ENCODE measurements at places on chromosomes 12 and 14.

DNA sequence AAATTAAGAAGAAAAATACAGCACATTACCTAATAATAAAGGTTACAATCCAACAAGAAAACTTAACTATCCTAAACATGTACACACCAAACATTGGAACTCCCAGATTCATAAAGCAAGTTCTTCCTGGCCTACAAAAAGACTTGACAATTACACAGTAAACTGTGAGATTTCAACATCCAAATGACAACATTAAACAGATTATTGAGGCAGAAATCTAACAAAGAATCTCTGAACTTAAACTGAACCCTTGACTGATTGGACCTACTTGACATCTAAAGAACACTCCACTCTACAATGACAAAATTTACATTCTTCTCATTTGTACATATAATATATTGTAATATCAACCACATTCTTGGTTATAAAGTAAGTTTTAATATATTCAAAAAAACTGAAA, 1341.3 kb downstream of the LRFN5 start:
- DNase-seq = no peak

DNA sequence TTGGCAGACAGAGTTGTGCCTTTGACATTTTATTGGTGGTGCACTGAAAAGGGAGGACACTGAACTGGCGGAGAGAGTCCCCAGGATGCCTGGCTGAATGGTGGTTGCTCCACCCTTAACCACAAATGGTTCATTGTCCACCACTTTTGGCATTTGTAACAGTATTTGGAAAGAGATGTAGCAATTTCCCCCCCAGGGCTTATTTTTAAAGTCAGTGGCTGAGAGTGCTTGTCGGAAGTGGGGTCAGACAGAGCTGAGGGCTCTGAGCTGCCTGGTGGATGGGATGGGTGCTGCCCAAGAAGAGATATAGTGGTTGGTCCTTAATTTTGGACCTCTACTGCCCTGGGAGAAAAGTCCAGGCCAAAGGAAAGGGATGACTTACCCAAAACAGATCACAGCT, 31.5 kb upstream of the FGF6 start:
- no peak for DNase-seq

- no peak for DNase-seq
Observed at GRCh38 chr14:36130186-36130585, 46.3 kb downstream of the PTCSC3 start.

DNA sequence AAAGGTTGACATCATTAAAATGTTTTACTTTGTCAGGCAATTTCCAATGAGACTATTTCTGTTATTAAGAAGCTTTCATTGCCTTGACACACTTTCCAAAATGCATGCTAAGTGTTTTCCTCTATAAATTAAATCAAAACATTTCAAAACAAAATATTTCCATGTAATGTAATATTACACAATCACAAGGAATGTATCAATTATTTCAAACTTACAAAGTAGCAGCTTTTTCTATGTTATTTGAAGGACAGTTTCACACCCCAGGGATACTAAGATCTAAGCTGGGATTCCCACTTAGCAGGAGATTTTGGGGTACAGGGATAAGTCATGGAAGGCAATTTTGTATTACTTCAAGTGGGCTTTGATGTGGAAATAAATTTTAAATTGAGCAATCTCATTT, 144.9 kb downstream of the FOXG1 start:
- DNase-seq = no peak

DNA sequence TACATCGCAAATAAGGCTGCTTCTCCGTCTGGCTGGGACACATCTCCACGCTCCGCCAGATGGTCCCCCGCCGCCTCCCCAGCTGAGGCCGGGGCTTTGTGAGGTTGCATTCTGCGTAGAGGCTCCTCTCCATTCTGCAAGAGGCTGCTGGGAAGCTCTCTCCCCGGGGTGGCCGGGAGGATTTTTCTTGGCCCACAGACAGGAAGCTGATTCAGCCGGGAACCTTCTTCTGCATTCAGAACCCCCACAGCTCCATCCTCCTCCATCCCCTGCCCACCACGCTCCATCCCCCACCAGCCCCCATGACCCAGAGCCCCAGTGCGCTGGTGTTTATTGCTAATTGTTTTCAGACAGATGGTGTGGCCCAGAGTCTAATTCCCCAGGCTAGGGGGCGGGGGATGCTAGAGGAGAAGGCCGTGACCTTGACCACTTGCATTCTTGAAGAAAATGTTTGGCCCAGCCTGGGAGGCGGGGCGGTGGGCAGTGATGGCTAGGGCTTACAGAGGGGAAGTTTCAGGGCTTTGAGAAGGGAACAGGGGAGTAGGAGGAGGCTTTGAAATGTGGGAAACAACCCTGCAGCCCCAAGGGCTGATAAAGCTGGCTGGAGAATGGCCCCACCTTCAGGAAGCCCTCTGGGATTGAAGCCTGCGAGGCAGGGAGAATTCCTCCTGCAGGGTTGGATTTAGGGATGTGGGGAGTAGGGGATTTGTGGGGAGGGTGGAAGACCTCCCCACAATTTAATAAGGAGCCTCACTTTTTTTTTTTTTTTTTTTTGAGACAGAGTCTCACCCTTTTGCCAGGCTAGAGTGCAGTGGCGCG, 88.5 kb upstream of the NCOR2 start:
- peak; percentile 73 for DNase-seq

- no peak for DNase-seq
Observed at GRCh38 chr12:53419756-53420155, 3.9 kb upstream of the AMHR2 start.

- no peak for DNase-seq
Observed at GRCh38 chr14:104442631-104443390, 136.8 kb upstream of the C14orf180 start.

Data from HFF-Myc (cell line).